ENCODE measurements at places on chromosomes 6 and 20.

GRCh38 chr6:135324531-135324930 lies 143.4 kb downstream of the MYB start:
- DNase-seq, result no peak

GRCh38 chr6:72941263-72941662 lies 284.0 kb downstream of the KHDC1L start:
- DNase-seq, result no peak

DNA sequence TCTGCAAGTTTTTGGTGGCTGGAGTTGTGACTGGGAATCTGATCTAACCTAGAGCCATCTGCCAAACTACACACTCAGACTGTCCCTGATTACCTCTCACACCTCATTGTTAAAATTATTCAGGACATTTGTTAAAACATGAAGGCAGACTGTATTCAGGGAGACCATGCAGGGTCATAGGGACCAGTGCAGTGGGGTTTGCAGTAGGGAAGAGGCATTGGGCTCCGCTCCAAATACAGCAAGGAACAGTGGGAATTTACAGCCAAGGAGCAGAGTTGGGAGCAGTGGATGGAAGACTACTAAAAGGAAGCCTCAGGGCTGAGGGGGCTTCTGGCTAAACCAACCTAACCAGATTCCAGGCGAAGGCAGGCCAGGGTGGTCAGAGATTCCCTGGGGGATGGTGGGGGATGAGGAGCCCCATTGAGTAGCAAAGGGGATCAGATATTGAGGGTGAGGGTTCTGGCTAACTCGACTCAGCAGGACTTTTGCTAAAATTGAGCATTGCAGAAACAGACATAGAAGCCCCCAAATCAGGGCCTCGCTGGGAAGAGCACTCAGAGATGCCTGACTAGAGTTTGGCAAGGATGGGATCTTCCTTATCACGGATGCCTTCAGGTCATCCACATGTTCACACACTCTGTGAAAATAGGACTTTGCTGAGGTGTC lies 172.0 kb downstream of the ZDHHC14 start:
- DNase-seq, result no peak

GRCh38 chr6:123089226-123089625 lies 93.2 kb downstream of the CLVS2 start:
- DNase-seq, result no peak

- DNase-seq, result no peak
Observed at GRCh38 chr20:59774921-59775686, 158.3 kb downstream of the SYCP2 start.
